ENCODE measurements at places on chromosomes 3 and 15.

DNA sequence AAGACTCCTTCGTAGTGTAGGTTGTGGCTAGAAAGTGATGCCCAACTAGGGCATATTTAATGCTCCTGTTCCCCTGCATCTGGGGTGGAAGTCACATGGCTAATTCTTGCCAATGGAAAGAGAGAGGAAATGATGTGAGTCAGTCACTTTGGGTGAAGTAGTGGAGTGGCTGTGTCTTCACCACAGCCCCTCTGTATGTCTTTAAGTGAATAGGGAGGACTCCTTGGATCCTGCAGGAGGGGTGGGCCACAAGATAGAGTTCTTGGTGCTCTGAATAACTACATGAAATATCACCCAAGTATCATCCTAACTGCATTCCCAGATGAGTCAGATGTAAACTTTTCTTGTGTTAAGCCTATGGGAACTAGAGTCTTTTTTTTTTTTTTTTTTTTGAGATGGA is 17.8 kb upstream of the MB21D2 start:
- no peak for DNase-seq

GRCh38 chr15:40695469-40695890 is 506 bp downstream of the RAD51 start:
- no peak for DNase-seq

GRCh38 chr15:37100966-37101215 is 542 bp upstream of the MEIS2 start:
- DNase-seq: no peak

DNA sequence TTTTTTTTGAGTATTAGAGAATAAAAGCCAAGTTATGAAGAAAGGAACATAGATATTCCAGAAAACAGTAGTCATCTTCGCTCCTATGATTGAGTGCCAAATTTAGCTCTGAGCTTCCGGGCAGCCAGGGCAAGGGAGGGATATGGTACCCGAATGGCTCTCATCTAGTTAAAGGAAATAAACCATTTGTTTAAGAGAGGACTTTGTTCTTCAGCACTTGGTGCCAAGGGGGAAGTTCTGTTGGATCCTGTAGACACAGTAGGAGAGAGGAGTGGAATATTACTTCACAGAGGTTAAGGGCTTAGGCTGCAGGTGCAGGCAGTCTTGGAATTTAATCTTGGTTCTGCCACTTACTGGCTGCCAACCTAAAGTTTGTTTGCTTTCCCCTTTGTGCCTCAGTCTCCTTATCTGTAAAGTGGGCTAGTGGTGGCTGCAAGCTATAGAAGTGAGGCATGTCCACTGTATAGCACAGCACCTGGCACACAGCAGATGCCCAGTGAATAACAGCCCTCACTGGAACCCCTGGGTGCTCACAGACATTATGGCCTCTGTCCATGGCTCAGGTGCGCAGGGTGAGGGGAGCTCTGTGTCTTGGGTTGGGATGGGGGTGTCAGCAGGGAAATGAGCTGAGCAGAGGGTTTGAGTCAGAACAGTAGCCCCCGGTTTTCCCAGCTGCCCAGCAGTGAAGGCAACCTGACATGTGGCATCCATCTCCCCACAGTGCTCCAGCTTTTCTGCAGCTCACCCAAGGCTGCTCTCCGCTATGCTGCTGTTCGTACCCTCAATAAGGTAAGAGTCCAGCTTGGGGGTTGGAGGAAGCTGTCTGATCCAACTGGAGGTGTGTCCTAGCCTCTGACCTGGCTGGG is 10.4 kb downstream of the COPG1 start:
- DNase-seq: no peak

DNA sequence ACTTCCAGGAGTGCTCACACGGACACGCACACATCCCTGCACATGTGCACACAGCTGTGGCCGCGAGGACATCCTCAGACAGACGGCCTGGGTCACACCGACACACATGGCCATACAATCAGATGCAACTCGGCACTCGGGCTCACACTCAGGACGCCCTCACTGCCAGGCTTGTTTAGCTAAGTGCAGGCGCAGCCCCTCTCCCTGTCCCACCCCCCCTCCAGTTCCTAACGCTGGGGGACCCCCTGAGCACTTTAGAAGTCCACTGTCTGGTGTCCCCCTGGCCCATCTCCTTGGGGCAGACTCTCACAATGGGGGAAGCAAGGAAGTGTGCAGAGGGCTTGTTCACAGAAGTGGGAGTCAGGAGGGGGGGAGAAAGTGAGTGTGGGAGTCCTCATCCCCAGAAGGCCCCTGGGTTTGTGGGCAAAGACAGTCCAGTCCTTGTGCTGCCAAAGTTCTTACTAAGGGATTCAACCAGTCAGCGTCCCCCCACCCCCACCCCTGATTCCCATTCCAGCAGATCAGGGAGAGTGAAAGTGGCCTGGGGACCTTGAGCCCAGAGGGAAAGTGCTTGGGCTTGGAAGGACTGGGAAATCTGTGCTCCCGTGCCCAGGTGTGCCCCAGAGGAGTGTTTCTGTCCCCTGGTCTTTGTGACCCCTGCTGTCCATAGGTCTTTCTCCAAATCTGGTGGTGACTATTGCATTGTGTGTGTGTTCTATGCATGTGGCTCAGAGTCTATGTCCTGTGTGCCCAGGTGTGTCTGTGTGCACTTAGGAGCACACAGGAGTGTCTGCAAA is 767 bp upstream of the GATA2 start:
- no peak for DNase-seq

DNA sequence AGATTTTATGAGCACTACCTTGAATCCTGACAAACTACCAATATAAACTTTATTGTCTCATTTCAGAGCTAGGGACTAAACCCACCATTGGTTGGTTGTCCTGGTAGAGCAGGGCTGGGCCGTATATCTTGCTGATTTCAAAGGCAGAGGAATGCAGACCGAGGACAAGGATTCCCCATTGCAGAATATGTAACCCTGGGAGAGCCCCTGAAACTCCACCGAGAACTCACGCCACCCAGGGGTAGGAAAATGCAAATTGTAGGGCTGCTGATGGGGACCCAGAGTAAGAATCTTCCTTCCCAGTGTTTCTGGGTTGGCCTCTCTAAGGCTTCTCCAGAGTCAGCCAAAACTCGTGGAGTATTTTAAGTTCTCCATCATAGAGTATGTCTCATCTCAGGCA is 235.3 kb downstream of the ABHD5 start:
- DNase-seq: no peak

DNA sequence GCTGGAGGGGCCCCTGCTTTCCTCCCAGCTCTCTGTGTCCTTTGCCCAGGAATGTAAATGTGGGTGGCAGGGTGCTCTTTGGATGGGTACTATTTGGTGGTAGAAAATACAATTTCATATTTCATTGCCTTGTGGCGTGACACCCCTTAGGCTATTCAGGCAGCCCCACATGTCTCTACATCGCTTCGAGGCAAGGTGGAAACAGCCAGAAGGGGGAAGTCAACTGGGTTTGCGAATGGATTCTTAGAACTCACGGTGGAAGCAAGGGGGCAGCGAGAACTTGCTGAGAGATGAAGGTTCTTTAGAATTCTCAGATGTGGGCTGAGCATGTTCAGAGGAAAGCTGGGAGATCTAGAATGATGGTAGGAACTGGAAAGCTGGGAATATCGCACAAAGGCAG is 25.3 kb downstream of the PLA2G4D start:
- no peak for DNase-seq

GRCh38 chr3:119945291-119945690 is 149.0 kb downstream of the GSK3B start:
- no peak for DNase-seq

DNA sequence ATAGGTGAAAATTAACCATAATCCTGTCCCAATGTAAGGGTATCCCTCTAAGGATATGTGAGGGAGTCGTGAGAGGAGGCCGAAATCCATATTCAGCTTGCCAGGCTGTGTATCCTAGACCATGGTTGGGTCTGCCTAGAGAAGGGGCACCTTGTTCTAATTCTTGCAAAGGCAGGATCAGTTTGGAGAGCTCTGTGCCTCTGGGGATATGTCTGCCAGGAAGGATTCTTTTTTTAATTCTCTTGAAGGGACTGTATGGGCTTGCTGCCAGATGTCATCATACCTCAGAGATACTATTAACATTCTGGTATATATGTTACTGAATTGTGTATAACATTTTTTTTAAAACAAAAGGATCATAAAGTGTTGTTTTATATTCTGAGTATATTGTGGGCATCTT is 2.4 kb downstream of the ATP1B3 start:
- DNase-seq: no peak

GRCh38 chr3:55655544-55655943 is 168.4 kb upstream of the WNT5A start:
- DNase-seq: no peak

GRCh38 chr3:153055779-153056178 is 106.2 kb upstream of the RAP2B start:
- no peak for DNase-seq

GRCh38 chr3:174430986-174431385 is 428.1 kb upstream of the NAALADL2 start:
- DNase-seq: no peak

All from activated T-cell treated with anti-CD3 and anti-CD28 coated beads for 1 hour (primary cell).